NCI-H226 (cell line): ENCODE measurements at places on chromosomes 6 and 20.

GRCh38 chr20:59933296-59933848 is at the start of gene SYCP2:
Gene SYCP2, minus strand, starts transcription at chr20:59933637. Its CDS starts 11,224 bp downstream, at chr20:59922413.
- no peak for DNase-seq

DNA sequence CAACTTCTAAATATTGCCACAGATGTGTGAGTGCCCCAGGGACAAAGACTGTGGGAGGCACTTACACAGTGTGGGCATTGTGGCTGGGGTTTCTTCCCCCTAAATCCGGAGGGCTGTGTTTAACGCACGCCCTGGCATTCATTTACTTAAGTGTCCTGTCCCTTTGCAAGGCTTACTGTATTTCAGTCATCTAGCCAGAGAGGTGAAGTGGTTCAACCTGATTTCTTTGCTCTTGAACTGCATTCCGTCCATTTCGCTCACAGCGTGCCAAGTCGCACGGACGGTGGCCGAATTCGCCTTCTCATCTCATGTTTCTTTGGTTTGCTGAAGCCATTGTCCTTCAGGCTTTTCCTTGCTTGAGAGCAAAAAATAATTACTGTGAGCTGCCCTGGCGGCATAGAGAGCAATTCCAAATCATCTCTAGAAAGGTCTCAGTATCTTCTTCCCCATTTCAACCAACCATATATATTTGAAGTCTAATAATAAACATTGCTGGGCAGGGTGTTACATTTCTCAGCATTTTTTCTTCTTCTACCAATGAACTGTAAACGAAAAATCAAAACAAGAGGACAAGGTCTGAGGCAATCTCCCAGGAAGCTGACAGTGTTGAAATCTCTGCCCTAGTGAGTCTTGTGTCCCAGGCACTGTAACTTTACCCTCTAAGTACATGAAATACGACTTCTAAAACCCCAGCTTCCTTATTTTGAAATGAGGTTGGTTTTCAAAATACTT is 16.9 kb downstream of the SYTL3 start:
- DNase-seq = no peak

GRCh38 chr6:34412643-34413214 is 13.1 kb downstream of the RPS10 start:
- peak; percentile 62 for DNase-seq

DNA sequence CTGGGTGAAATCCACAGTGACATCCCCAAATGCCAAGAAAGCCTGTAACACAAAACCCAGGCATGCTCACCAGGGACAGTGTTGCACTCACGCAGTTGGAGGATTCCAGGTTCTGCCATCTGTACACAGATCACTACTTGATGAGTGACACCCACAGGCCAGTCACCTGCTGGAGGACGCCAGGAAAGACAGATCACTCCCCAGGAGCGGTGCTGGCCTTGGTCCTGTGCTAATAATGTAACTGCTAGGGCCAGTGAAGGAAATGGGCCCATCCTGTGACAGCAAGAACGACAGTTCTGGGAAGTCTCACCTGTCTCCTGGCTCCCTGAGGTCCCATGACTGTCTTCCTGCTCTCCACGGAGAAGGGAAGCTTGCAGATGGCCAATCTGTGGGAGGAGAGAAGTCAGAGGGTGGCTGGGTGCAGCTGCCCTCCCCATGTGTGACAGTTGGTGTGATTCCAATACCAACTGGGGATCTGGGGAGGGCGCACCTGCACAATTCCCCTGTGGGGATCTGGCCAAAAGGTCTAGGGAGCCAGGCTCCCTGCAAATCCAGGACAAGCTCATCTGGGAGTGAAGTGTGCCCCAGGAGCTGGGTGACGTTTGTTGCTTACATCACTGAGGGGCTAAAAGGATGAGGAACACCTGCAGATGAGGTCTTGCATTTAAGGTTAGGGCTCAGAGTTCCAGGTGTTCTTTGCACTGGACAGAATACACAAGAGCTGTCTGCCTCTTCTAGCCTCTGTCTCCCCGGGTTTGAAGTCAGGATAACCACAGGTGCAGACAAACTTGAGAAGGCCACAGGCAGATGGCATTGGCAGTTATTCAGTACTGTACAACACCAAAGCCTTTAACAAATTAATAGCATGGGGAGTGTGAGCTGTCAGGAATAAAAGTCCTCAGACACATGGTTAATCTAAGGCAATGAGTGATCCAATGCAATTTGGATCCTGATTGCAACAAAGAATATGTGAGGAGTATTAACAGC is 10.3 kb downstream of the ZNF337 start:
- DNase-seq = no peak

DNA sequence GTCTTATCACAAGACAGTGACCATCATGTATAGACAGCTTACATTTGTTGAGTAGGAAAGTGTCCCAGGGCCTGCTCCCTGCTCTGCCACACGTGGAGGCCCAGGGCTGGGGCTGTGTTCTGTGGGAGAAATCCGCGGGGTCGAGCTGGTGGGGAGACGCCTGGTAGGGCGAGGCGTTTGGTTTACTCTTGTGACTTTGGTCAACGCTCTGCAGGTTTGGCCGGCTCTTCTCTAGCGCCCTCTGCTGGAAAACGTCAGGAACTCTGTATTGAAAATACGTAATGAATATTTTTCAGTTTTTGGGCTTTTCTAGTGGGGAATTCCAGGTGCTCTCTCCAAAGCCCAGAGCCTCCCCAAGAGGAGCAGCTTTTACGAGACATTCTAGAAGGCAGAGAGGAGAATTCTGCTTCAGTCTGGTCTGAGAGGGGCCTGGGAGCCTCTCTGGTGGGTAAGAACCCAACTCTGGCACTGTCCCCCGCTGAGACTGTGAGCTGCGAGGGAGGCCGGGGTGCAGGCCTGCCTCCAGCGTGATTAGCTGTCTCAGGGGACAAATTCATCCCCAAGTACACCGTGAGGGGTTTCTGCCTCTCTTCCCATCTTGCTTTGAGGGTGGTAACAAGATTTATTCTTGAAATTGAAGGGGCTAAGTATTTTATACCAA is 112.6 kb upstream of the RALGAPA2 start:
- no peak for DNase-seq

- no peak for DNase-seq
Measured at GRCh38 chr6:48957781-48958180, 505.3 kb downstream of the MMUT start.

DNA sequence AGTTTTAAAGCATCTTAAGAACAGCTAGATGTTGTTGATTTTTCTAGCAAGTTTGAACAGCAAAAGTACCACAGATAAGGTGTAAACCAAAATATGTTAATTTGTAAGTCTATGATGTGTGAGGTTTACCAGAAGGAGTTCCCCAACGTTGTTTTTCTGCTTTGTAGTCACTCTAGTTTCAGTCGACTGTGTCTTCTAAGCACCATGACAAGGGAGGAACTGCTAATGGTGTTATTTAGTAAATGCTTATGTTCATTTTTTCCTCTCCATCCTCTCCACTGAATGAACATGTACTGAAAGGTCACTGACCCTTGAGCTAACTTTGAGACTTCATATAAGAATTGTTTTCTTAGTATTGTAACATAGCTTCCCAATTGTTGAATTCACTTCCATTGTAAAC is 3.0 kb downstream of the ENPP3 start:
- DNase-seq = no peak

GRCh38 chr6:25844518-25844917 is 12.7 kb upstream of the SLC17A1 start:
- no peak for DNase-seq

DNA sequence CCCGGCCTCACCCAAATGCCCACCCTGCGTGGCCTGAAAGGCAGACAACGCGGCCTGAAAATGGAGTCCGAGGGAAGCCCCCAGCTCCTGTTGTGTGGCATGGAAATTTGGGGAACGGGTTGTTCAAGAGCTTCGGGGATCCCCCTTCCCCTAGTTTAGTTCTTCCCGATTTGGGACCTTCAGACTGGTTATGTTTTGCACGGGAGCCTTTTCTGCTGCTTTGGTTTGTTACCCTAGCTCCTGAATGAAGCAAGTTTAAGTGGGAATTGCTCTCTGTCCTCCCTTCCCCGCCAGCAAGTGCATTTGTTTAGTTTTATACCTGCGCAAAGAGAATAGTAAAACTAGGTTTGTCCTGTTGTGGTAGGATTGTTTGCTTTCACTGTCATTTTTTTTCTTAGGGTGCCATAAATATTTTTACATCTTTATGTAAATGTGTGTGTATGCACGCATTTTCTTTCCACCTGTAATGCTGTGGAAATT is 604 bp downstream of the SH3BGRL2 start:
- DNase-seq = no peak

DNA sequence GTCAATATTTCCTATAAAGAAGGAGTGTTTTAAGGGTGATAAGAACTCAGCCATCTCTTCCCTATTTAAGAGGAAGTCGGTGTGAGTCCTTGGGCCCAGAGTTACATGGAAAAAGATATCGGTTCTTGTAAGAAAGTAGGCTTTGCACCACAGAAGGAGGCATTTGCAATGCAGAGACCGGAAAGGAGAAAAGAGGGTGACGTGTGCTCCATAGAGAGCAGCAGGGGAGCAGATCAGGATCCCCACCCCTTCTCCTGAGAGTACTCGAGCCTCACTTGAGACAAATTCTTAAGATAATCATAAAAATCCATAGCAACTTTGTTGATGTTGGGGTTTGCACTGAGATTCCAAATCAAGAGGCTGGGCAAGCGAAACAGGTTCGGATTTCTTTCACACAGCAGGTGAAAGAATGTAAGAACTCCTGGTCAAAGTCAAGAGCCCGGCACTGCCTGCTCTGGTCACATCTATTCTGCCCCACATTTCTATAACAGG is 27.8 kb downstream of the FOXA2 start:
- DNase-seq = no peak

GRCh38 chr20:3011752-3012151 is 31.7 kb upstream of the GNRH2 start:
- no peak for DNase-seq

DNA sequence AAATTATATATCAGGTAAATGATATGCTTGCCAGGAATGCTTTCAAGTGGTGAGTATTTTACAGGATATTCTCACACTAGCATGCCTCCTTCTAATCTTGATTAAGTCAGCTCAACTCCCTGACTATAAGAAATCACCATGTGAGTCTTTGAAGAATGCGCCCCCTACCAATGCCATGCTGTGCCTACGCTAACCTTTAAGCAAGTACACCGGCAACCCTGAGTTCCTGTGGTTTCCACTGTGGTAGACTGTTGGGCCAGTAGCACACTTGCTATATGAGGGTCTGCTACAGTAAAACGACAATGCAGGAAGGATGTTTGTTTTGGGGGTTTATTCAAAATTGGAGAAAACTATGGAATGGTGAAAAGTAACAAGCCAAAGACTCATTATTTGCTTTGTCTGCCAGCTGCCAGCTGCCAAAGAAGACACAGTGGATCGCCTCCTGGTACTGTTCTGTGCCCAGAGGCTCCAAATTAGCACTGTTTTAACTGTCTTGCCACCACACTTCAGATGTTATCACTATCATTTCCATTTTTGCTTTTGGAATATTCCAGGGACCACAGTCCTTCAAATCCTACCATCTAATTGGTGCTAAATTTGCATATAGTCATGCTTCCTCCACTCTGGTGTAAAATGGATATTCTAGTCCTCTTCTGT is 333.5 kb downstream of the RNGTT start:
- DNase-seq = peak; percentile 18

DNA sequence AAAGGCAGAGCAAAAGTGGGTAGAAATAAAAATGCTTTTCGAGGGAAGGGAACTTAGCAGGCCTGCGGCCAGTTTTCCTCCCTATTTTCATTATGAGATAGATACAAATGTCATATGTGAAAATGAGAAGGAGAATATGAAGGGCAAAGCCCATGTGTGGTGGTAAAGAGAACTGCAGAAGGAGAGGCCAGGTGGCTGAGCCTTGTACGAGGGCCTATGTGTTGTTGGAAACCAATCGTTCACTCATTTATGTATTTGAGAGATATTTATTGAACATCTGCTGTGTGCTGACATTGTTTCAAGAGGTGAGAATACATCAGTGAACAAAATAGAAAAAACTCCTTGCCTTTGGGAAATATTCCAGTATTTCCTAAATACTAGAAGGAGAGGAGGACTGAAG is 147.7 kb downstream of the SH3BGRL2 start:
- no peak for DNase-seq

- no peak for DNase-seq
Measured at GRCh38 chr6:147741389-147741788, 232.9 kb downstream of the SAMD5 start.

GRCh38 chr6:169095153-169095552 is 158.5 kb downstream of the THBS2 start:
- no peak for DNase-seq

GRCh38 chr6:15464211-15464725 is 198.6 kb downstream of the DTNBP1 start:
- no peak for DNase-seq

GRCh38 chr6:163036160-163036645 is 308.4 kb downstream of the PACRG start:
- no peak for DNase-seq

GRCh38 chr20:20276811-20277530 is 90.9 kb upstream of the INSM1 start:
- DNase-seq = no peak

DNA sequence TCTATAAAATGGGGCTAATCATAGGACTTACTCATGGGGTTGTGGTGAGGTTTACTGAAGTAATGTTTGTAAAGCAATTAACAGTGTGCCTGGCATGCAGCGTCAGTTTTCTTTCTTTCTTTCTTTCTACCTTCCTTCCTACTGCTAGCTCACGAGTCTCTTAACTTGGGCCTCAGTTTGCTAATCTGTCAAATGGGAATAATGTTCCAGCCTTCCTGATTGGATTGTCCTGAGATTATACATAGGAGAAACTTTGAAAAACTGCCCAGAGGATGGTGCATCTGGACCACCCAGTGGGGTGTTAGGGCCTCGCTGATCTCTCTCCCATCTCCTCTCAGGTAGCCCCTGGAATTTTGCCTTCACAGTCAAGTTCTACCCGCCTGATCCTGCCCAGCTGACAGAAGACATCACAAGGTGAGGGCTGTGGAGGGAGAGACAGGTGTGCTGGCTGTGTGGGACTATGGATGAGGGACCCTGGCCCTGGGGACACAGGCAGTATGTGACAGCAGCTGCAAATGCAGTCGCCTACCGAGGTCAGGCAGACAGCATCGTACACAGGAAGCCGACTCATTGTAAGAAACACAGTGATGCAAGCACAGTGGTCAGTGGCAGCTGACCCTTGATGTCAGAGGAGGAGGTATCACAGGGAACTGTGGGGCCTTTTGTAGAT is 27.5 kb downstream of the EPB41L1 start:
- no peak for DNase-seq

- DNase-seq = peak; percentile 34
Measured at GRCh38 chr6:145891126-145891525, 73.0 kb downstream of the SHPRH start.

DNA sequence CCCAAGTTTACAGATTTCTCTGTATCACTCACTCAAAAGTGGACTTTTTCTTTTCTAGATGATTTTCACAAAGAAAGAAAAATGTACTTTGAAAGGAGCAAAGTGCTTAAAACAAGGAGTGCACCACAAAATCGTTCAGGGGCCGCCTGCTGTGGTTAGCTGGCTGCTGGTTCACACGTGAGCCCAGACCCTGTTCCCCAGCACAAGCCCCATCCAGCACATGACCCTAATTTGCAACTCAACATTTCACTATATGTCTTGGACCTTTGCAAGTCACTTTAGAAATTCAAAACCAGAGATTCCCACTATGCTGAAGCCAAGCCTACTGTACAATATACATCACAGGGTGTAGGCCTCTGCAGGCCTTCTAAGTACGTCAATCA is 95.5 kb upstream of the NHSL1 start:
- no peak for DNase-seq

- DNase-seq = peak; percentile 61
Measured at GRCh38 chr6:1612974-1613306, 3.2 kb downstream of the FOXC1 start.
